NCI-H146 (cell line): ENCODE measurements at places on chromosomes 11 and 22.

DNA sequence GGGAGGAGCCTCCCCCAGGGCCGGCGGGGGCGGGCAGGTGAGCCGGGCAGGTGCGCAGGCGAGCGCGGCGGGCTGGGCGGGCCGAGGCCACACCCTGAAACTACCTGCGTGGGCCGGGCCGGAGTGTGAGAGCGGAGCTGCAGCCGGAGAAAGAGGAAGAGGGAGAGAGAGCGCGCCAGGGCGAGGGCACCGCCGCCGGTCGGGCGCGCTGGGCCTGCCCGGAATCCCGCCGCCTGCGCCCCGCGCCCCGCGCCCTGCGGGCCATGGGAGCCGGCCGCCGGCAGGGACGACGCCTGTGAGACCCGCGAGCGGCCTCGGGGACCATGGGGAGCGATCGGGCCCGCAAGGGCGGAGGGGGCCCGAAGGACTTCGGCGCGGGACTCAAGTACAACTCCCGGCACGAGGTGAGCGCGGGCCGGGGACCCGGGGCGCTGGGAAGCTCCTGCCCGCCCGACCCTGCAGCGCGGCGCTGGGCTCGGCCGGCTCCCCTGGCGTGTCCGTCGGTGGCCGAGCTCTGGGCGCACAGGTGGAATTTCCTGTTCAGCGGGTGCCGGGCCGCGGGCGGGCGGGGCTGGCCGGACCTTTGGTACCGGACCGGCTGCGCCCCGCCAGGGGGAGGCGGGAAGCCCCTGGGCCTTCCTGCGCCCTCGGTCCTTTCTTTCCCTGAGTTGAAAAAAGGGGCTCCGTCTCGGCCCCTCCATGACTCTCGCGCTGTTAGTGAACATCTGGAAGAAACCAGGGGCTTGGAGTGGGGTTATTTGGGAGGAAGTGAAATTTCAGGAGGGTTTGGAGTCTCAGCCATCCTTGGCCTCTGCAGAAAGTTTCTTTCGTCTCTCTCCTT, at the start of gene ST14:
Gene ST14, plus strand, starts transcription at position 126 of the 841 bp plus-strand sequence. Its CDS starts 198 bp downstream, at position 324.
- peak; percentile 82 for DNase-seq

DNA sequence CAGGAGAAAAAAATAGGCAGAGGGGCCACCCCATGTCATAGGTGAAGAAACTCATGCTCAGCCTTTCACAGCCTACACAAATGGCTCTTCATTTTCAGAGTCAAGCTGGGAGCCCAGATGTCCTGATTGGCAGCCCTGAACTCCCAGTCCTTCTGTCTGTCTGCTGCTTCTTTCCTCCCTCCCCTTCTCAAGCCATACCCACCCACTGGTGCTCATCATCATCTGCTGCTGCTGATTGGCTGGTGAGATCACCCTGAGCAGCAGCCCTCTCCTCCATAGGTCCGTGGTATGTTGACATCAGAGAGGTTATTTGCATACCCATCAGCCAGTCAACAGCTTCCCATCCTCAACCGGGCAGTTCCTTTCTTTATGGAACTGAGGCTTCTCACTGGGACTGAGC, 46.1 kb upstream of the PRDM11 start:
- peak; percentile 53 for DNase-seq

GRCh38 chr11:118918128-118918685, 7.5 kb downstream of the BCL9L start:
- peak; percentile 88 for DNase-seq

- no peak for DNase-seq
These were observed 50.3 kb downstream of the SPON1 start for GRCh38 chr11:14012846-14013245.

- DNase-seq, result no peak
These were observed 14.5 kb upstream of the MRTFA start for GRCh38 chr22:40651057-40651456.
